CD14-positive monocyte (primary cell): ENCODE measurements at places on chromosomes 12 and 14.

- no peaks in the 10 kb centered on the region for H3K4me1 ChIP-seq
- no peaks in the 10 kb centered on the region for H3K27me3 ChIP-seq
- H3K36me3 ChIP-seq, result no peaks in the 10 kb centered on the region
- no peak overlapping the region for H3K4me3 ChIP-seq
Measured at GRCh38 chr12:76786986-76787385, 23.1 kb downstream of the ZDHHC17 start.

GRCh38 chr14:85186082-85186481 is 343.9 kb upstream of the FLRT2 start:
- H3K4me1 ChIP-seq, result no peaks in the 10 kb centered on the region
- no peak overlapping the region for H3K27ac ChIP-seq
- no peak for DNase-seq
- no peaks in the 10 kb centered on the region for H3K36me3 ChIP-seq

- peak overlapping the region; percentile 94 for H3K27ac ChIP-seq
- H3K4me3 ChIP-seq, result peak overlapping the region; percentile 84
- DNase-seq, result no peak
- no peaks in the 10 kb centered on the region for H3K27me3 ChIP-seq
Measured at GRCh38 chr12:56158926-56159461, 835 bp downstream of the MYL6 start.

GRCh38 chr14:32430326-32430725 is 101.2 kb downstream of the AKAP6 start:
- H3K36me3 ChIP-seq, result no peaks in the 10 kb centered on the region
- H3K4me3 ChIP-seq, result no peak overlapping the region
- no peak overlapping the region for H3K27ac ChIP-seq

- no peaks in the 10 kb centered on the region for H3K27me3 ChIP-seq
- peaks cover 48% of the 10 kb centered on the region for H3K4me1 ChIP-seq
- H3K27ac ChIP-seq, result peak overlapping the region; percentile 57
Measured at GRCh38 chr12:110677982-110678381, 10.9 kb downstream of the HVCN1 start.

DNA sequence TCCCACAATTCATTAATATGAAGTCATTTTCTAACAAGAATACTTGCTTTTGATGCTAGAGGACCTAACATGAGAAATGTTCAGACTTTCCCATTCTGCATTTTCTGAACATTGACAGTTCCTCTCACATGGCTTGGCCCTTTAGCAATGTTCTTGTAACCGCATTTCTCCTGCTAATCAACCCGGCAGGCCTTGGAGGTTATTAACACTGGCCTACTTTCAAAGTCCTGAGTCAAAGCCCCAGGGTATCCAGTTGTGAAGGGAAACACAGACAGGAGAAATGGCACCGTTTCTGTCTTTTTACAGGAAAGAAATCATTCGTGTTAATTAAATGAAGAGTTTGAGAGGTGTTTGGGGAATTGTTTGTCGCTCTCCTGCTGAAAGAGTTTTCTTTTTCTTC is 446.5 kb upstream of the MIS18BP1 start:
- no peak for DNase-seq
- H3K27ac ChIP-seq, result no peak overlapping the region
- no peaks in the 10 kb centered on the region for H3K27me3 ChIP-seq
- H3K4me1 ChIP-seq, result no peaks in the 10 kb centered on the region

DNA sequence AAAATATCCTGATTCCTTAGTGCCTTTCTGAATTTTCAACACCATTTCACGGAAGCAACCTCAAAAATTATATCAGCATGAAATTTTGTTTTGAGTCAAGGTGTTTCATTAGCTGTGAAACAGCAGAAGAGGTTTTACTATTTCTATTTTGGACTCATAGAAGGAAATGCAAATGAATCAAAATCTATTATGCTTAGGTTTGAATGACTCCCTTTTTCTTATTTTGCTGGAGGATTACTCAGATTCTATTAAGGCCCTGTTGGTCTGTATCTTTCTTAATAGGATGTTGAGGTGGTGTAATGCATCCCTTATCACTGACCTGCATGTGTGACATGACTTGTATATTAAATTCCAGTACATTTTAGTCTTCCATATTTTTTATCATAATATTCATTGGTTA is 165.8 kb downstream of the TMTC2 start:
- no peak for DNase-seq
- peaks cover 34% of the 10 kb centered on the region for H3K4me1 ChIP-seq
- no peak overlapping the region for H3K4me3 ChIP-seq
- no peaks in the 10 kb centered on the region for H3K36me3 ChIP-seq
- H3K27ac ChIP-seq, result no peak overlapping the region

DNA sequence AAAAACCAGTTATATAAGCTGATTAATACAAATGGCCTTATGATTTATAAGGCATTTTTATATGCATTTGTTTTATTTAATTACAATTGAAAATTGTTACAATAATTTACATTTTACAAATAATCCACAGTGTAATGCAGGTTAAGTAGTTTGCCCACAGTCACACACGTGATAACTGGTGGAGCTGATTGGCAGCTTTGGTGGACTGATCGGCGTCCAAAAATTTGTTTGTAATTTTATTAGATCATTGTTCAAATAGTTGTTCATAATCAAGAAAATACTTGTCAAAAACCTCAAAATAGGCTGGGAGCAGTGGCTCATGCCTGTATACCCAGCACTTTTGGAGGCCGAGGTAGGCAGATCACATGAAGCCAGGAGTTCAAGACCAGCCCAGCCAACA is 59.7 kb downstream of the AEBP2 start:
- DNase-seq, result no peak
- H3K4me1 ChIP-seq, result no peaks in the 10 kb centered on the region
- no peak overlapping the region for H3K4me3 ChIP-seq
- H3K27ac ChIP-seq, result no peak overlapping the region
- no peaks in the 10 kb centered on the region for H3K27me3 ChIP-seq
- peaks cover 69% of the 10 kb centered on the region for H3K36me3 ChIP-seq

DNA sequence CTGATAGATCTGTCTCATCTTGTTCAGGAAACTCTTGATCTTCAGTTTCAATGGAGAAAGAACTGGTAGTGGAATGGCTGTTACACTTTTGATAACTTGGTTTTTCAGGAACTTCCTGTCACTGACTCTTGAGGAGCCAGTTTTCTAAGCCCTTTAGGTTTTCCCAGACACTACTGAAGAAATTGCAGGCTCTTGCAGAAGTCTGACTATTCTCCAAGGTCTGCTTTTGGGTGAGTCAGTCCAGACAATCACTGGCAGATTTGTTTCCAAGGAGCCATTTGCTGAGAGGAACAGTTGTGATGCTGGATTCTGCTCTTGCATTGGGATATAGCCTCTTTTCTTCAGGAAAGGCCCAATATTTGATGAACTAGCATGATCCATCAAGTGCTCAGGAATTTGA is 468.0 kb downstream of the FUT8 start:
- no peaks in the 10 kb centered on the region for H3K36me3 ChIP-seq
- peaks cover 3% of the 10 kb centered on the region for H3K4me1 ChIP-seq
- no peak for DNase-seq

GRCh38 chr14:36647824-36648753 is 13.6 kb upstream of the PAX9 start:
- no peaks in the 10 kb centered on the region for H3K4me1 ChIP-seq
- H3K27ac ChIP-seq, result no peak overlapping the region
- no peaks in the 10 kb centered on the region for H3K36me3 ChIP-seq
- H3K4me3 ChIP-seq, result no peak overlapping the region
- DNase-seq, result no peak

GRCh38 chr12:5308216-5308615 is 123.7 kb upstream of the NTF3 start:
- no peak overlapping the region for H3K4me3 ChIP-seq
- H3K27ac ChIP-seq, result no peak overlapping the region
- H3K36me3 ChIP-seq, result no peaks in the 10 kb centered on the region
- H3K4me1 ChIP-seq, result no peaks in the 10 kb centered on the region
- no peak for DNase-seq

GRCh38 chr12:104546575-104546974 is 89.8 kb downstream of the CHST11 start:
- H3K4me1 ChIP-seq, result peaks cover 24% of the 10 kb centered on the region
- DNase-seq, result peak; percentile 69
- peak overlapping the region; percentile 5 for H3K4me3 ChIP-seq
- H3K27ac ChIP-seq, result peak overlapping the region; percentile 42
- H3K27me3 ChIP-seq, result no peaks in the 10 kb centered on the region

- no peak for DNase-seq
- no peaks in the 10 kb centered on the region for H3K27me3 ChIP-seq
- no peak overlapping the region for H3K4me3 ChIP-seq
- H3K27ac ChIP-seq, result no peak overlapping the region
- no peaks in the 10 kb centered on the region for H3K4me1 ChIP-seq
Measured at GRCh38 chr14:65193916-65194590, 91.7 kb upstream of the MAX start.

- H3K36me3 ChIP-seq, result no peaks in the 10 kb centered on the region
- H3K4me3 ChIP-seq, result no peak overlapping the region
- no peak overlapping the region for H3K27ac ChIP-seq
- no peaks in the 10 kb centered on the region for H3K4me1 ChIP-seq
Measured at GRCh38 chr14:81103443-81103842, 117.3 kb downstream of the GTF2A1 start.
